ENCODE measurements at places on chromosomes 4 and X.

- DNase-seq: no peak
These were observed 92.9 kb downstream of the EGF start for GRCh38 chr4:110005461-110006056.

GRCh38 chr4:169640261-169640870 lies 20.0 kb downstream of the CLCN3 start:
- DNase-seq: no peak

DNA sequence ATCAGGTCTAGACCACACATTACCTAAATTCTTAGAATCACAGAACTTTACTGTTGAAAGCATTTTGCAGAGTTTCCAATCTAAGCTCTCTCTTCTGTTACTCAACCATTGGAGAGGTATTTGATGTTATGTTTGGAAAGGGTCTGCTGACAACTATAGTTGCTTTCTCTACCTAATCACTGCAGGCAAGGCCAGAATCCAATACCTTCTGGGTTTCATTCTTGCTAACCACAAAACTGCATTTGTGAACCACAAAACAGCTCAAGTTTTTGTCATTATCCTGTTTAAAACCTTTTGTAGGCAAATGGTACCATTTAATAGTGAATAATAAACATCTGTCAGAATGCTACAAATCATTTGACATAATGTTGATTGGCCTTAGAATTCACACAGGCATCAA lies 380.1 kb downstream of the GASK1B start:
- no peak for DNase-seq

DNA sequence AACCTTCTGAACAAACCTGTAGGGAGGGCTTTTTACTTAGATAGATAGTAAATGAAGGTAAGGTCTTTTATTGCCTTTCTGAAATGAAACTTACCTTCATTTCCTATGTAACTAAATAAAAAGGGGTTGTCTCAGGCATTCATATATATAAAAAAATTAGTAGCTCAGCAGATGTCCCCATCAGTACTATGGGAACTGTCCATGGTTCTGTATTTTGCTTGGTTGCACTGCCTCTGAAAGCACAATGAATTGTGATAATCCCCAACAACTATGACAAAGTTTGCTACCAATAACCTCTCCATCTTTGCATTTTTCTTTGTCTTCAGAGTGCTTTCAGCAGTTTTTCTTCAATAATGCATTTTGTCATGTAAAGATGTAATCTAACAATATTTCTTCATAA lies 222.4 kb downstream of the SLIT2 start:
- DNase-seq: no peak

- DNase-seq: no peak
These were observed 51.9 kb upstream of the HUWE1 start for GRCh38 chrX:53738370-53738906.

- DNase-seq: no peak
These were observed 492 bp upstream of the HDAC8 start for GRCh38 chrX:72573158-72573511.

DNA sequence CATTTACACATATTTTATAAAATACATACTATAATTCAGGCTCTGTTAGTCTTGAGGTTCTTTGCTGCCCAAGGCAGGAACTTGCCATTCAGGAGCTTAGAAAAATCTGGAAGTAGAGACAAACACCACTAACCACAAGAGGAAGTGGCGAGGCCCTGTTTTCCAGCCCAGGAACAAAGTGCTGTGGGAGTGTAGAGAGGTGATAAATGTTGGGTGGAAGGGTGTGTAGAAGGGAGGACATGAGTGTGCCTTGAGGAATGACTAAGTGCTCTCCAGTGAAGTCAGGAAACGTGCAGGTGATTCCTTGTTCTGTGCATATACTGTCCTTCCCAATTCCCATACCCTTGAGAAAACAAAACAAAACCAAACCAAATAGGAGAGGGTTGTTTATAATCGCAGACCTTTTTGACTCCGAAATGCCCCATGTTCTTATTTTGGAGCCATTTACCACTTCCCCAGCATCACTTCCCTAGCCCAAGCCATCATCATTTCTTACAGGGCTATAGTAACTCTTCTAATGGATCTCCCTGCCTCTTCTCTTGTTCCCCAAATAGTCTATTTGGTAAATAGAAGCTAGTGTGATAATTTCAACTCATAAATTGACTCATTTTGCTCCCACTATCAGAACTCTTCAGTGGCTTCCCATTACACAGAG lies 83.2 kb downstream of the GPAT3 start:
- DNase-seq: no peak

- no peak for DNase-seq
These were observed 338.1 kb upstream of the ZCCHC13 start for GRCh38 chrX:73965833-73966232.

DNA sequence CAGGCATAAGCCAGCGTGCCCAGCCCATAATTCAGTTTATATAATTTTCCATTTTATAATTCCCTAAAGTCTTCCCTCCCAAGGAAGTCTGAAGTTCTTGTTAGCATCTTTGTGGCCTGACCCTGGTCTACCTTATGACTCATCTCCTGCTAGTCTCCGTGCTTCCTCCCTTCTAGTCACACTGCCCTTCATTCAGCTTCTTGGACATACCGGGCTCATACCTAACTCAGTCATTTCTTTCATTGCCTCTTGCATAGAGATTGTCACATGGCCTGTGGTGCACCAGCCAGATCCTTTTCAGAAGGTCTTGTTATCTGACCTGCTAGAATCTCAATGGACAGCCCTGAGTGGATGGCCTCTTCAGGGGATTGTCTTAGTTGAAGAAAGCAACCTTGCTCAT lies 22.8 kb upstream of the MAML3 start:
- DNase-seq: no peak

DNA sequence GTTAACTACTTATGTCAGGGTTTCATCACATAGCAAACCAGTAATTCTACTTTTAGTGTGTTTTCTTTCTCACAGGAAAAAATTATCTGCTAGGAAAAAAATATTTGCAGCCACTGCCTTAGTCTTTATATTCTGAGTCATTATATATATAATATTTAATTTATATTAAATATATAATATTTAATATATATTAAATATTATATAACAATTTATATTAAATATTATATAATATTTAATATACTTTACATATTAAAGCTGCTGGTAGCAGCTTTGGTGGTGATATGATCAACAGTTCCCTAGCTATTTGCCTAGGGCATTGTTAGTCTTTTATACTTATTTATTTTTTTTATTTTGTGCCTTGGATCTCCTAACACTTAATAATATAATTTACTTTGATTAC lies 381.6 kb downstream of the STIM2 start:
- DNase-seq: no peak

DNA sequence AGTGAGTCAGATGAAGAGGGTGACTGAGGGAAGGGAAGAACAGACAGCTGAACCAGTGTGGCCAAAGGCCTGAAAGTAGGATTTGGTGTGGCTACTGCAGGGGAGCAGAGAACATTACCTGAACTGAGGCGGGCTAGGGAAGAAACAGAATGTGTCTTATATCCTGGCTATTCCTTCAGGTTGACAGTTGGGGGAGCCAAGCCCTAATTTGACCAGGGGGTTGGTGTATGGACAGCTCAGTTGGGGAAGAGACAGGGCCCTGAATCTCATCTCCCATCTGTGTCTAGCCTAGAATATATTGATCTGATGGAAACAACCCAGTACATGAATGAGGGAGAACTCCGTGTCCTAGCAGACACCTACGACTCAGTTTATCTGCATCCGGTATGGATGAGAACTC lies 4.2 kb downstream of the HDAC6 start:
- DNase-seq: no peak

GRCh38 chr4:53089936-53090729 lies 228.0 kb downstream of the RASL11B start:
- no peak for DNase-seq

DNA sequence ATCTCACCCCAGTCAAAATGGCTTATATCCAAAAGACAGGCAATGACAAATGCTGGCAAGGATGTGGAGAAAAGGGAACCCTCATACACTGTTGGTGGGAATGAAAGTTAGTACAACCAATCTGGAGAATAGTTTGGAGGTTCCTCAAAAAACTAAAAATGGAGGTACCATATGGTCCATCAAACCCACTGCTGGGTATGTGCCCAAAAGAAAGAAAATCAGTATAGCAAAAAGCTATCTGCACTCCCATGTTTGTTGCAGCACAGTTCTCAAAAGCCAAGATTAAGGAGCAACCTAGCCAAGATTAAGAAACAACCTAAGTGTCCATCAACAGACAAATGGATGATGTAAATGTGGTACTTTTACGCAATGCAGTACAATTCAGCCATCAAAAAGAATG lies 70.7 kb downstream of the DCAF12L1 start:
- no peak for DNase-seq

DNA sequence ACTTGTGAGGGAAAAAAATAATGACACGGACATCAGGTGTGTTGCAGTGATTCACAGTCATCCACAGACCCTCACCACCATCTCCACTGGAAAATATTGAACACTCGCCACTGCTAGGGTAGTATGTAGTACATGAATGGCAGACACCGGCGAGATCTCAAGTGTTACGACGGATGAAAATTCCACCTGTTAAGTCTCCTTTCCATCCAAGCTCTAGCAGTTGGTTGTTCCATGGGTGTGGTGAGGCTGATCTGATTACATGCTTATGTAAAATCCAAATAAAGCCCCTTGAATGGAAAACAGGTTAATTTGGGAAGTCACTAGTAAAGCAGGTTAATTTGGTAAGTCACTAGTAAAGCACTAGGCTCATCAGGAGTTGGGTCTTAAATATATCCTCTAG lies 1.1 kb upstream of the ARMCX4 start:
- no peak for DNase-seq

- no peak for DNase-seq
These were observed at the start of gene JADE3 for GRCh38 chrX:46912098-46912602. TSS of gene JADE3 (plus strand) at chrX:46912421. CDS start at chrX:46984895, 72,474 bp downstream.

DNA sequence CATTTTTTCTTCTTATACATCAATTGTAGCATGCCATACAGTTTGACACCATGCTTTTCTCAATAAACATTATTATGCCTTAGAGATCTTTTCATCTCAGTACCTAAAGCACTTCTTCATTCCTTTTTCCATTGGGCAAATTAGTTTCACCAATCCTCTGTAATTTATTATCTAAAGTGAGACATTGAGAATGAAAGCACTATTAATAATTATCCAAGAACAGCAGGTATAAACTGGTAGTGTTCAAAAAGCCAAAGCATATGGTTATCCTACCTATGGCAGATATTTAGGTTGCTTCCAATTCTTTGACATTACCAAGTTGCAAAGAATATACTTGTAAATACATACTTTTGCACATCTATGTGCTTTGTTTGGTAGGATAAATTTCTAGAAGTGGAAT lies 15.6 kb downstream of the LAMTOR3 start:
- no peak for DNase-seq

DNA sequence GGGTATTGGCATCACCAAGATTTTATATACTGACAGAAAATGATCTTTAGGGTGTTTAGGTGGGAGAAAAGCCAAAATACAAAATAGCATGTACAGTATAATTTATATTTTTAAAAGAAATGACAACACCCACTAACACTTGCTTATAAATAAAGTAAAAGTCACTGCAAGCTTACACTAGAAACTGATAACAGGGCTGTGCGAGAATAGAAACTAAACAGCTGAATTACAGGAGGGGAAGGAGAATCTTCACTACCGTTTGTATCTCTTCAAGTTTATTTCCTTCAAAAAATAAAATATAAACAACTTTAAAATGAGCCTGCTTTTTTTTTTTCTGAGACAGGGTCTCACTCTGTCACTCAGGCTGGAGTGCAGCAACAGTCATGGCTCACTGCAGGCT lies 22.8 kb downstream of the GRSF1 start:
- DNase-seq: no peak

- DNase-seq: no peak
These were observed 7.0 kb upstream of the AKAP17A start for GRCh38 chrX:1584237-1585011.

DNA sequence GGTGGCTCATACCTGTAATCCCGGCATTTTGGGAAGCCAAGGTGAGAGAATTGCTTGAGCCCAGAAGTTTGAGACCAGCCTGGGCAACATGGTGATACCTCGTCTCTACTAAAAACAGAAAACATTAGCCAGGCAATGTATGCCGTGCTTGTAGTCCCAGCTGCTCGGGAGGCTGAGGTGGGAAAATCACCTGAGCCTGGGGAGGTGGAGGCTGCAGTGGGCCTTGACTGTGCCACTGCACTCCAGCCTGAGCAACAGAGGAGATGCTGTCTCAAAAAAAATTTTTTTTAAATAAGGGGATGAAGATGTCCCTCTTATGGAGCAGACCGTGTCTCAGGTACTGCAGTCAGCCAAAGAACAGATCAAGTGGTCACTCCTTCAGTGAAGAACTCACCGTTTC lies 13.5 kb downstream of the CTAG1B start:
- no peak for DNase-seq

- no peak for DNase-seq
These were observed 53.5 kb upstream of the PDE5A start for GRCh38 chr4:119682099-119682498.

GRCh38 chr4:121255986-121256750 lies 92.0 kb upstream of the TNIP3 start:
- DNase-seq: no peak

DNA sequence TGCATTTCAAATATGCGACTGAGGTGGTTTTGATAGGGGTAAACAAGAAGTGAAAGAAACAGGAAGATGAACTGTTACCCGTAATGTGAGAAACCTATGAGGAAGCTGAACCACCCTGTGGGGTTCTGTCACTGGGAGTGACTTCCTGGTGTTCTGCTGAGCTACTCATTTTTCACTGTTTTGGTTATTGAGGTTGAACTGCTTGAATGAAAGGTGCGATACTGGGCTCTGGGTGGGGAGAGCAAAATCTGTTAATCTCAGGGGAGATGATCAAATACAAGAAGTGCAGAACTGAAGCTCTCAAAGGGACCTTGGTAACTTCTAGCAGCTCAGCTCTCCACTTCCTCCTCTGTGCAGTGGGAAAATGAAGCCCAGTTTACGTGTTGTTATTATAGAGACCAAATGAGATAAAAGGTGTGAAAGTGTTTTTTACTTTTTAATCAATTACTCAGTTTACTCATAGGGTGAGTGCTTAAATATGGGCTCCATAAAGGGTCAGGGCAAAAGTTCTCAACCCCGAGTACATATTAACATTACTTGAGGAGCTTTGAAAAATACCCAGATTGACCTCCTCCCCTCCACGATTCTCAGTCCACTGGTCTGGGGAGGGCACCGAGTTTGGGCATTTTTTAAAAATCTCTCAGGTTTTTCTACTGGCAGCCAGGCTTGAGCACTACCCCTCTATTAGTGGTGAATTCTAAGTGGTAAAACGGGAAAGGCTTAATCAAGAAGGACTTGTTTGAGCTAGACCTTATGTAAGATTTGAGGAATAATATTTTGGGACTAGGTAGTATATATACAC lies 66.7 kb downstream of the COQ2 start:
- no peak for DNase-seq

DNA sequence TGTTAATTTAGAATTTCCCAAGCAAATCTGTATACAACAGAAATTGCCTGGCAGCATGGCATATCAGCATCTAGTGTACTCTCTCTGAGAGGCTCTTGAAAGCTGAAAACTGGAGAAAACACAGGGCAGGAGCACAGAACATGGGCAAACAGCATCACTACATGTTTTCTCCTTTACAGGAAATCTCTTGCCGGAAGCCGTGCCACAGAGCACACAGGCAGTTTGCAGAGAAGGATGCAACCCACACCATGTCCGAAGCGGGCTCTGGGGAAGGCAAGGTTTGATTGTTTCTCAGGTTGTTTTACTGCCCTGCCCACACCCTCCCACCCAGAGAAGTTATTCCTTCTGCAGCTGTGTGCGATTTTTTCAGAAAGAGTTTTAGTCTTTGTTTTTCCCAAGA lies 41.1 kb upstream of the FAM9C start:
- DNase-seq: no peak

Measured in C1 segment of cervical spinal cord (tissue), 14 donors.